ENCODE measurements at places on chromosomes 7 and 10. TPM values are rescaled to one million over a fixed set of nuclear protein-coding genes. Genes with fewer than 3 reads are reported as not detected.
A peak's percentile ranks its signal among the peaks of the same experiment; 100 is the strongest.

H2BK1 gene
- not detected for total RNA-seq

DNA sequence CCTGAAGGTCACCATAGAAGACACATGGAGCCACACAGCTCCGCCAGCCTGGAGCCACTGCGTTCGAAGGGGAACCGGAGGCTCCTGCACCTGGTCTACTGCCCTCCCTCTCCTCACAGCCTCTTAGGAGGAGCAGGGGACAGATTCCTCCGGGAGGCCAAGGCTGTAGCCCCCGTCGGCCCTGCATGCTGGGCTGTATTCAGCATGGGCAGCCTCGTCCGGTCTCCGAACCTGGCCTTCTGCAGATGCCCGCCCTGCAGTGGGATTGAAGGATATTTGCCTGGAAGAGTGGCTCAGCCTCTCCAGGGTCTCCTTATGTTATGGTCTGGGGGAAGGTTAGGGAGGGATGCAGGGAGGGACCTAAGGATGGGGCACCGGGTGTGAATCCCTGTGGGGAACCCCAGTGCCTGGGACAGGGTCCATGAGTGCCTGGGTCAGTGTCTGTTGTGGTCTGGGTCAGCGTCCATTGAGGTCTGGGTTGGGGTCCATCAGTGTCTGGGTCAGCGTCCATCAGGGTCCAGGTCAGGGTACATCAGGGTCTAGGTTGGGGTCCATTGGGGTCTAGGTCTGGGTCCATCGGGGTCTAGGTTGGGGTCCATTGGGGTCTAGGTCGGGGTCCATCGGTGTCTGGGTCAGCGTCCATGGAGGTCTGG, 13.0 kb upstream of the SCART1 start:
- no peak for DNase-seq
- H3K36me3 ChIP-seq: peaks cover 10% of the 10 kb centered on the region
- H3K4me1 ChIP-seq: peaks cover 7% of the 10 kb centered on the region
- H3K4me3 ChIP-seq: no peak overlapping the region
- H3K27me3 ChIP-seq: peaks cover 12% of the 10 kb centered on the region
- no peak overlapping the region for H3K27ac ChIP-seq

- H3K27me3 ChIP-seq: peaks cover 20% of the 10 kb centered on the region
- H3K4me1 ChIP-seq: no peaks in the 10 kb centered on the region
- H3K4me3 ChIP-seq: no peak overlapping the region
- no peak for DNase-seq
Measured at GRCh38 chr7:27064159-27064558, 31.6 kb downstream of the HOXA1 start.

DNA sequence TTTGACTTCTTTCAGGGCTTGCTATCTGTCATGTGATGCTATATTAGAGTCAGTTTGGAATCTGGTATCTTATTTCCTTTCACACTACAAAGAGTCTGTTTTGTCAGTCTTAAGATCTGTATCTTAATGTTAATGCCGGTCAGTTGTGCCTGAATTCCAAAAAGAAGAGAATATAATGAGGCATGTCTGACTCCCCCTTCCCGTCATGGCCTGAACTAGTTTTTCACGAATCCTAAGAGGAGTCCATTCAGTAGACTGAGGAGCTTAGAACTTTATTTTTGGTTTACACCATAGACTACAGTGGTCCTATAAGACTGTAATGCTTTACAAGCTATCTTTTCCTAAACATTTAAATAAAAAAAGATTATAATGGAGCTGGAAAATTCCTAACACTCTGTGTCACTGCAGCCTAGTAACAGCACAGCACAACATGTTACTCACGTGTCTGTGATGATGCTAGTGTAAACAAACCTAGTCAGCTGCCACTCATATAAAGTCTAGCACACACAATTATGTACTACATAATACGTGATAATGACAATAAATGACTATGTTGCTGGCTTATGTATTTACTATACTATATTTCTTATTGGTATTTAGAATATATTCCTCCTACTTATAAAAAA, 50.6 kb downstream of the VPS41 start:
- H3K27me3 ChIP-seq: no peaks in the 10 kb centered on the region
- H3K36me3 ChIP-seq: peaks cover 21% of the 10 kb centered on the region
- H3K4me1 ChIP-seq: peaks cover 8% of the 10 kb centered on the region
- H3K4me3 ChIP-seq: no peak overlapping the region
- no peak for DNase-seq
- H3K27ac ChIP-seq: no peak overlapping the region

DNA sequence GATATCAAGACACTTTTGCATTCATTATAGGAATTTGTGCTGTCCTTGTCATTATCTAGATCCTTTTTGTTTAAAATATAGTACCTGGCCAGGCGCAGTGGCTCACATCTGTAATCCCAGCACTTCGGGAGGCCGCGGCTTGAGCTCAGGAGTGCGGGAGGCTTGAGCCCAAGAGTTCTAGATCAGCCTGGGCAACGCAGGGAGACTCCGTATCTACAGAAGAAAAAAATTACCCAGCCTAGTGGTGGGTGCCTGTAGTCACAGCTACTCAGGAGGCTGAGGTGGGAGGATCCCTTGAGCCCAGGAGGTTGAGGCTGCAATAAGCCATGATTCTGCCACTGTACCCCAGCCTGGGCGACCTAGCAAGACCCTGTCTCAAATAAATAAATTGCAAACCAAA, 621 bp upstream of the MORN4 start:
- H3K4me3 ChIP-seq: peak overlapping the region; percentile 99
- no peaks in the 10 kb centered on the region for H3K27me3 ChIP-seq
- H3K36me3 ChIP-seq: peaks cover 2% of the 10 kb centered on the region
- H3K27ac ChIP-seq: peak overlapping the region; percentile 91
- H3K4me1 ChIP-seq: peaks cover 14% of the 10 kb centered on the region
- peak; percentile 15 for DNase-seq

PAPOLB gene
- 0.04 TPM for total RNA-seq

CPXM2 gene
- total RNA-seq: not detected

PNLIPRP1 gene
- not detected for total RNA-seq

CHCHD3 gene
- total RNA-seq: 86.1 TPM

ZNF467 gene
- 0.21 TPM for total RNA-seq

MBLAC1 gene
- total RNA-seq: 3.2 TPM

DNA sequence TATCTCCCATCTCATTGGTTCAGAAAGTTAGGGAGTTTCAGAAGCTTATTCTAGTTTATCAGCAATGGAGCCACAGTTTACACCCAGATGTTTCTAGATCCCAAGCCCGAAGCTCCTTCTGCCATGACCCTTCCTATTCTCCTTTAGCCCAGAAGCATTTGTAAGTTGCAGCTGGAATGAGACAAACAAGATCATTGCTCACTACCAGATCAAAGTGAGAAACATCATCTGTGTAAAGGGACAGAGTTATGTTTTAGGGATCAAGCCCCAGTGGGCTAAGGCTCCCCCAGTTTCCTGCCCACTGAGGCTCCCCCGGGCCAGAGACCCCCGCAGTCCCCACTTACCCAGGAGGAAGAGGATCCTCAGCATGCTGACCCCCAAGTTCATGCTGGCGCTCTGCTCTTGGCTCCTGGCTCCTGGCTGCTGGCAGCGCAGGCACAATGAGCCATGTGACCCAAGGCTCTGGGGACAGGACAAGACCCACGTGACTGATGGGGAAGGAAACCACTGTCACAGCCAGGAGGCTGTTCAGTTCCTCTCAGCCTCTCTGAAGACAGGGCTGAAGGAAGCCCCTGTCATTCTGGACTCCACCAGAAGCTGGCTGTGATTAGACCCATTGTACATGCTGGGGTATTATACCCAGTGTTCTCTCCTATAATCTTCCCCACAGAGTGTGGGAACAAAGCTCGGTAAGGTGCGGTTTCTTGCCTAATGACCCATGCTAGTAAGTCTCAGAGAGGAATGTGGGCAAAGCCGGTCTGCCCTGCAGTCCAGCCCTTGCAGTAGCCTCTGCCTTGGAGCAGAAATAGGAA, at the start of gene TMEM273:
TMEM273 (minus strand) TSS at position 442 of the 812 bp plus-strand sequence; CDS start at position 387, 55 bp downstream.
- H3K36me3 ChIP-seq: no peaks in the 10 kb centered on the region
- peaks cover 23% of the 10 kb centered on the region for H3K4me1 ChIP-seq
- no peak within 1 kb of the TSS for H3K4me3 ChIP-seq
- no peak within 1 kb of the TSS for H3K27ac ChIP-seq
- no peak for DNase-seq

GRCh38 chr7:90390926-90391325, 12.3 kb upstream of the CLDN12 start:
- H3K27ac ChIP-seq: no peak overlapping the region
- no peak for DNase-seq
- H3K36me3 ChIP-seq: peaks cover 41% of the 10 kb centered on the region
- H3K4me1 ChIP-seq: no peaks in the 10 kb centered on the region
